ENCODE measurements at places on chromosomes 5 and 9.

GRCh38 chr5:68239487-68239886 lies 23.9 kb downstream of the PIK3R1 start:
- no peak for DNase-seq

GRCh38 chr9:89605465-89606048 lies 745 bp downstream of the GADD45G start:
- peak; percentile 14 for DNase-seq

DNA sequence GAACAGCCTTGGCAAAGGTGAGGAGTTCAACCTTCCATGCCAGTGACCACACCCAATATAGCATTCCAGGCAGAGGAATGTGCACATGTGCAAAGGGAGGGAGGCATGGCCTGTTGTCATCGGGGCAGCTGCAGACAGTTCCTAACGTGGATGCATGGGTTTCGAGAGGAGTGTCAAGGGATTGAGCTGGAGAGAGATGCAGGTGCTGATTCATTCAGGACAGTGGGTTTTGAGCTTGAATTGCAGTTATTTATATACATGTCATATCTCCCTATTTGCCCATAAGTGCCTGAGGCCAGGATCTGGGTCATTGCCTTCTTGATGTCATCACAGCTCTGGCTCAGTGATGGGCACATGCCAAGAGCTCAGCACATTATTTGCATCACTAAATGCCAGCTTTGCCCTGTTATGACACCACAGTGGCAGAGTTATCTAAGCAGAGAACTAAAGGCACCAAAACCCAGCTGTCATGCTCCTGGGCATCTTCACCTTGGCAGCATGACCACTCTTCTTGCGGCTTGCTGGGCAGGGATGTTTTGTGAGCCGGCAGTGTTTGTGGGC lies 278.0 kb downstream of the NTRK2 start:
- no peak for DNase-seq

DNA sequence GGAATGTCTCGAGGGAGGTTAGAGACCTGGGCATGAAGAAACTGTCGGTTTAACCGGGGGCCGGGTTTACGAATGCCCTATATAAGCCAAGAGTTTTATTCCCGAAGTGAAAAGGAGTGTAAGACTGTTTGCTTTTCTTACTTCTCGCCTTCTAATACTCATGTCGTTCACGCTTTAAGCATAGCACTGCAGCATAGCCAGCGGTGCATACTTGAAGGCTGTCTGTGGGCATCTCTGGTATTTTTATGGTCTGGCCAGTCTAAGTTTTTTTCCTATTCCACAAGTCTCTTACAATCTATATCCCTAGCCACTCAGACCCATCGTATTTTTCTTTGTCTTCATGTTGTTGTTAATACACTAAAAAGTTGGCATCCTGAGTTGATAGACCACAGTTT lies 1.2 kb downstream of the UHRF2 start:
- DNase-seq, result peak; percentile 1

All from DMS79 (cell line).